Fibroblast of skin of abdomen (primary cell): ENCODE measurements at places on chromosomes 2 and 18.

GRCh38 chr2:179788104-179788503 lies 73.3 kb downstream of the ZNF385B start:
- no peak for DNase-seq

- DNase-seq, result no peak
Observed at GRCh38 chr2:5352286-5352685, 339.9 kb upstream of the SOX11 start.

- no peak for DNase-seq
Observed at GRCh38 chr2:171087547-171087946, 73.1 kb downstream of the TLK1 start.

GRCh38 chr2:169090133-169090820 lies 20.9 kb downstream of the DHRS9 start:
- DNase-seq, result peak; percentile 13

GRCh38 chr2:235594041-235594440 lies 100.2 kb downstream of the AGAP1 start:
- DNase-seq, result peak; percentile 77

DNA sequence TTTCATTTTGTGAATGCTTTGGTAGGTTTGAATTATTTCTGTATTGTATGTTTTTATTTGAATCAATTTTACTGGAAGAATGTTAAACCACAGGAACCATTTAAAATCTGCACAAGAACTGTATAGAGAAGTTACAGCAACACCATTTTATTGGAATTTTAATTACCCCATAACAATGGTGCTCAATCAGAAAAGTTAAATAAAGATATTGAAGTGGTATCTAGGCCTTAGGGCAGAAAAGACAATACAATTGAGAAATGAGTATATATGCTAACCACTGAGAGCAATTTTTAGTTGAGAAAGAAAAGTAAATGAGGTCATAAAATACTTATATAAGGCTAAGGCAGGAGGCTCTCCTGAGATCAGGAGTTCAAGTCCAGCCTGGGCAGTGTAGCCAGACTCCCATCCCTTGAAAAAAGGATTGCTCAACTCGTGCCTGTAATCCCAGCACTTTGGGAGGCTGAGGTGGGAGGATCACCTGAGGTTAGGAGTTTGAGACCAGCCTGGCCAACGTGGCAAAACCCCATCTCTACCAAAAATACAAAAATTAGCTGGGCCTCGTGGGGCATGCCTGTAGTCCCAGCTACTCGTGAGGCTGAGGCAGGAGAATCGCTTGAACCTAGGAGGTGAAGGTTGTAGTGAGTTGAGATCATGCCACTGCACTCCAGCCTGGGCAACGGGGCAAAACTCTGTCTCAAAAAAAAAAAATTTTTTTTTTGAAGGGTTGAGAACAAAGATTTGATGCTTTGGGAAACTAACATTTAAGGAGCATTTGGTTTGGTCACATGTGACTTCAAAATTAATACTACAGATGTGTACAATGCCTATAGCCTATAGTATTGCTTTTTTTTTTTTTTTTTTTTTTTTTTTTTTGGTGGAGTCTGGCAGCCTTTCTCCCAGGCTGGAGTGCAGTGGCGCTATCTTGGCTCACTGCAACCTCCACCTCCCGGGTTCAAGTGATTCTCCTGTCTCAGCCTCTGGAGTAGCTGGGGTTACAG lies 212.9 kb upstream of the STON1 start:
- no peak for DNase-seq

DNA sequence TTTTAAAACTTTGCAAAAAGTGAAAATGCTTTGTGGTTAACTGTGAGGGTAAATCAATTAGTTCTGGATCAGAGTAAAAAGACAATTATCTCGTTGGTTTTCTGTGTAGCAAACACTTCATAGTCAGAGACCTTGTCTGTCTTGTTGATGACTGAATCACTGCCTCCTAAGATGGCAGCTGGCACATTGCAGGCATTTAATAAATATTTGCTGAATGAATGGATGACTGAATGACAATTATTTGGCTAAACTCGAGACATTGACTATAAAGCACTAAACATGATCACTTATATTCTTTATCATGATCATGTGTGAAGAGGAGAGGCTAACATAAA lies 96.2 kb downstream of the MAIP1 start:
- peak; percentile 22 for DNase-seq

DNA sequence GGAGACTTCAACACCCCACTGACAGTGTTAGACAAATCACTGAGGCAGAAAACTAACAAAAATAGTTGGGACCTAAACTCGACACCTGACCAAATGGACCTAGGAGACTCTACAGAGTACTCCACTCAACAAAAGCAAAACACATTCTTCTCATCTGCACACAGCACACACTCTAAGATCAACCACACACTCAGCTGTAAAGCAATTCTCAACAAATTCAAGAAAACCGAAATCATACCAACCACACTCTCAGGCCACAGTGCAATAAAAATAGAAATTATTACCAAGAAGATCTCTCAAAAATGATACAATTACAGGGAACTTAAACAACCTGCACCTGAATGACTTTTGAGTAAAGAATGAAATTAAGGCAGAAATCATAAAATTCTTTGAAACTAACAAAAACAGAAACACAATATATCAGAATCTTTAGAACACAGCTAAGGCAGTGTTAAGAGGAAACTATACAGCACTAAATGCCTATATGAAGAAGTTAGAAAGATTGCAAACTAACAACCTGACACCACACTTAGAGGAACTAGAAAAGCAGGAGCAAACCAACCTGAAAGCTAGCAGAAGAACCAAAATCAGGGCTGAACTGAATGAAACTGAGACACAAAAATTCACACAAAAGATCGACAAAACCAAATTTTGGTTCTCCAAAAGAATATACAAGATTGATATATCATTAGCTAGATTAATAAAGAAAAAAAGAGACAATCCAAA lies 46.3 kb downstream of the RTTN start:
- no peak for DNase-seq

DNA sequence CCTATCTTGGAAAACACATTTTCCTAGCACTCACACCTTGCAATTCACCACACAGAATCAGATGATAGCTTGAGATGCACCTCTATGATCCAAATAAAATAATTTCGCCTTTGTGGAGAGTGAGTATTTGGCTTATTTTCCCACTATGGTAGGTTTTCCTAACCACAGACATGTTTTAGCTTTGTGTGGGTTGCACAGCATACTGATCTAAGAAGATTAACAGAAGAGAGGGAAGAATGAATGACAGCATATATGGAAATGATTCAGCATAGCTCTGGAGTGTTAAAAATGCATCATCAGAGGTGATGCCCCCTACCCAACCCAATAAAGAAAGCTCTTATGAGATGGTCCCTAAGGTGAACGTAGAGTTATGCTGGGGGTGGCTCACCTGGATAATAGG lies 72.5 kb downstream of the GCA start:
- no peak for DNase-seq

GRCh38 chr2:173866874-173867618 lies 98.1 kb downstream of the SP3 start:
- DNase-seq, result peak; percentile 20

- DNase-seq, result peak; percentile 40
Observed at GRCh38 chr18:12593866-12594265, 64.0 kb downstream of the SPIRE1 start.

DNA sequence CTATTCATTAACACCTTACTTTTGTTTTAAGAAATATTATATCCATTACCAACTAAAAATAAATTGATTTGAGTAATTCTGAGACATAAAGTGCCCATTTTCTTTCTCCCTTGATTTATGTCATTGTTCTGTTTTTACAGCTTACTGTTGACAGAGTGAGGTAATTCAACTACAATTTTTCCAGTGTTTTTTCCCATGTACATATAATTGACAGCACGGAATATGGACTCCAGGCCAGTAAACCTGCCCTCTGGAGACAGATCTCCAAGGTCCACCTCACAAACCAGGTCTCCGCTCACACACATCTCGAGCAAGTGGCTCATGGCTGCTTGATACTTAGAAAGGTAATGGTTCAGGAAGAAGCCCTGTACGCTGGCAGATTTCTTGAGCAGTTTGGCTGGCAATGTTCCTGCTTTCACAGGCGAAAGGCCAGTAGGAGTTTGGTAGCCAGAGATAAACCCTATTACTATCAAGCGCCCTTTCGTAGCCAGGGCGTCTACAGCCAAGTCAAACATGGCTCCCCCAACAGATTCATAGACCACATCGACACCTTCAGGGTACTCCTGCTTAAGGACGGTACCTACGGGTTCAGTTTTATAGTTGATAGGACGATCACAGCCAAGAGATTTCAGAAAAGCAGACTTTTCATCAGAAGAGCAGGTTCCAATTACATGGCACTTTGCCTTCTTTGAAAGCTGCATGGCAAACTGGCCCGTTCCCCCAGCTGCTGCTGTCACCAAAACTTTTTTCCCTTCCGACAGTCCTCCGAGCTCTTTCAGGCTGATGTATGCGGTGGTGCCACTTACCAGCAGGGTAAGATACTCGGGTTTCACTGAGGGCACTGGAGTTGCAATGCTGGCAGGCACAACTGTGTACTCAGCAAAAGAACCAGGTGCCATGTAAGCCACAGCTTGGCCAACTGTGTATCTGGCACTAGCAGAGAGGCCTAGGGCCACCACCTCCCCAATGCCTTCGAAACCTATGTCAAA lies 7.4 kb downstream of the PTGR3 start:
- DNase-seq, result no peak

GRCh38 chr2:218782528-218782844 lies 539 bp downstream of the CYP27A1 start:
- DNase-seq, result no peak

DNA sequence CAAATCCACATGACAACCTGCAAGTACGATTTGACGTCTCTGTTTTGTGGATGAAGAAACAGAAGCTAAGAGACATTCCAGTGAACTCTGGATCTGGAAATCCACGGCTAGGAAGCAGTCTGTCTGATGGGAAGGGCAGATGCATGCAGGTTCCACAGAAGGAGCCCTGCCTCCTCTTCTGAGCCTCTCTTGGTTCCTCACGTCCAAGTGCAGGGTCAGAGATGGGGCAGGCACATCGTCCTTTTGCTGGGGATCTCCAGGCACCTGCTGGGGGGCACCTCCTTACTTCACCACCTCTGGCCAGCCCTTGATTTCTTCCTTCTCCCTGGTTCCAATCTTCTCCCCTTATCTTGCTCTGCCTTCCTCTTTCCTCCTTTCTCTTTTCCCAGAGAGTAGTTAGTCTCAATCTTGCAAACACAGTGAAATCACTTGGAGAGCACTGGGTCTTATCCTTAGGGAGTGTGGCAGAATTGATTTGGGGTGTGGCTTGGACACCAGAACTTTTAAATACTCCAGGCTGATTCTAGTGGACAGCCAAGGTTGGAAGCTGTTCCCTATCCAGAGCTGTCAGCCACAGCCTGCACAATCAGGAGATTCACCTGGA lies 137.8 kb downstream of the BCL2 start:
- no peak for DNase-seq

- DNase-seq, result no peak
Observed at GRCh38 chr2:144131042-144131441, 388.9 kb downstream of the ZEB2 start.

DNA sequence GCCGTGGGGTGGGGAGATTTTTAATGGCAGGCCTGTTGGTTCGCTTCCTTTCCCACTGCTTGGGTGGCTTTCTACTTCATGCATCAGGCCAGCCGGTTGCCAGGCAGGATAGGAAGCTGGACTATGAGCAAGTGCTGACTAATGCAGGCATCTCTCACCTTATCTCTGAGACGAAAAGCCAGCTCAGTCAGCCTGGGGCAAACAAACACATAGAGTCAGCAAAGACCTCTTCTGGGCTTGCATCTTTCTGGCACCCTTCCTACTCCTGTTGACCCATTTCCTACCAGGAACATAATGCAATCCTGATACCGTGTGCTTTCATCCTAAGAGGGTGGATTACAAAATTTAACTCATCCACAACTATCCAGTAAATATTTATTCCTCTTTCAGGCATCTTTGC lies 416.6 kb upstream of the MEX3C start:
- DNase-seq, result peak; percentile 31

- no peak for DNase-seq
Observed at GRCh38 chr2:102435741-102436140, 12.8 kb downstream of the IL18RAP start.

GRCh38 chr18:48727681-48728080 lies 188.8 kb downstream of the CTIF start:
- no peak for DNase-seq
